Endothelial cell (in vitro differentiated cells): ENCODE measurements at places on chromosomes 7 and 10.

DNA sequence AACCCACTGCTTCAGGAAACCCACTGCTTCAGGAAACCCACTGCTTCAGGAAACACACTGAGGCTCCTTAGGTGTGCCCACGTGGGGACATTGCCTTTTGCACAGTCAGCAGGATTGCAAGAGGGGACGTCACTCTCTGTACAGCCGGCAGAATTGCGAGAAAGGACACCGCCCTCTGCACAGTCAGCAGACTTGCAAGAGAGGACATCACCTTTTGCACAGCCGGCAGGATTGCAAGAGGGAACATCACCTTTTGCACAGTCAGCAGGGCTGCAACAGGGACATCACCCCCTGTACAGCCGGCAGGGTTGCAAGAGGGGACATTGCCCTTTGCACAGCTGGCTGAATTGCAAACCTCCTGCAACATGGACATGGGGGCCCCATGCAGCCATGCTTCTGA is 407.6 kb downstream of the GLRX3 start:
- H3K4me3 ChIP-seq: no peak overlapping the region
- H3K36me3 ChIP-seq: peaks cover 4% of the 10 kb centered on the region
- H3K4me1 ChIP-seq: no peaks in the 10 kb centered on the region

GRCh38 chr10:95475827-95476468 is 85.2 kb downstream of the SORBS1 start:
- H3K27ac ChIP-seq: no peak overlapping the region
- peaks cover 14% of the 10 kb centered on the region for H3K36me3 ChIP-seq
- no peak for DNase-seq
- peaks cover 4% of the 10 kb centered on the region for H3K27me3 ChIP-seq

DNA sequence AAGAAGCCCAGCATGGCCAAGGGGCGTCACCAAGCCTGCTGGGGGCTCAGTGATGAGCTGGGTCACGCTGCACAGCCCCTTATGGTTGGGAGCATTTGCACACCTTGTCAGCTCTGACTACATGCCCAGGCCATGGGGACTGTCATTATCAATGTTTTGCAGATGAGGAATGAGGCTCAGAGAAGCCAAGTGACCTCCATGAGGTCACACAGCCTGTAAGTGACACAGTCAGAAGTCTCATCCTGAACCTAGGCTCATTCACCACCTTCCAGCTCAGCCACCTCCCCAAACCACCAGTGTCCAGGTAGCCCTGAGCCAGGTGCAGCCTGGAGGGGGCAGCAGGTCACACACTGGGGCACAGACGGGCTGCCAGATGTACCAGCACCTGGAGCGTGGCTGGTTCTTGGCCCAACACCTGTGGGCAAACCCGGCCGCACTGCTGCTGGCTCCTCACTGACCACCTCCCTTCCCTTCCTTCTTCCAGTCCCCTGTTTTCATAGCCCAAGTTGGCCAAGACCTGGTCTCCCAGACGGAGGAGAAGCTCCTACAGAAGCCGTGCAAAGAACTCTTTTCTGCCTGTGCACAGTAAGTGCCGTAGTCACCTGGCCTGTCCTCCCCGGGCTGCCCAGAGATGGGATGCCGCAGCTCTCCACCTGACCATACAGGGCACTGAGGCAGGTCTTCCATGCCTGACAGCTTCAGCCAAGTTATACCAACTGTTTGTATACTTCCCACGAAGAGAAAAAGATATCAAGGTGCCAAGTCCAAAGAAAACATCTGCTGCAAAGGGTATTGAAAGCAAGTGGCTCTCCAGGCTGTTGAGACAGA is 119.6 kb downstream of the RGS10 start:
- no peak for DNase-seq
- no peak overlapping the region for H3K27ac ChIP-seq
- H3K27me3 ChIP-seq: peaks cover 26% of the 10 kb centered on the region
- H3K4me1 ChIP-seq: peaks cover 6% of the 10 kb centered on the region
- H3K4me3 ChIP-seq: peak overlapping the region; percentile 60

DNA sequence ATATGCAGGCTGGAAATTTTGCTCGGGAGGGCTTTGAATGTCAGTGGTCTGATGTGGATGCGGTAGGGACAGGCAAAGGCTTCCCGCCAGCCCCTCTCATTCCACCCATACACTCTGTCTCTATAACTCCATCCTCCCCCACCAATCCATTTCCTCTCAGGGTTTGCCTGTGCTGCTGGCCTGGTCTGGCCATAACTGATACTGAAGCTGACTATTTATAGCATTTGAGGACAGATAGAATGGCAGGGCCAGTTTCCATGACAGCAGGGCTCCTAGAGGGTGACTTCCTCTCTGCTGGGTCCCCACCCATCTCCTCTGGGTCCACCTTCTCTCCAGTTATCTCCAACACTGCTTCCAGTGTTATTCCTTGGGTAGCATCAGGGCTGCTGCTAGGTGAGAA is 6.6 kb upstream of the PDLIM1 start:
- H3K4me3 ChIP-seq: no peak overlapping the region
- H3K27me3 ChIP-seq: peaks cover 3% of the 10 kb centered on the region
- DNase-seq: no peak

- no peak overlapping the region for H3K27ac ChIP-seq
- H3K4me3 ChIP-seq: no peak overlapping the region
- no peak for DNase-seq
Observed at GRCh38 chr7:35251606-35252310, 2.1 kb downstream of the TBX20 start.
